ENCODE measurements at places on chromosomes 7 and 10.
A peak's percentile ranks its signal among the peaks of the same experiment; 100 is the strongest.

DNA sequence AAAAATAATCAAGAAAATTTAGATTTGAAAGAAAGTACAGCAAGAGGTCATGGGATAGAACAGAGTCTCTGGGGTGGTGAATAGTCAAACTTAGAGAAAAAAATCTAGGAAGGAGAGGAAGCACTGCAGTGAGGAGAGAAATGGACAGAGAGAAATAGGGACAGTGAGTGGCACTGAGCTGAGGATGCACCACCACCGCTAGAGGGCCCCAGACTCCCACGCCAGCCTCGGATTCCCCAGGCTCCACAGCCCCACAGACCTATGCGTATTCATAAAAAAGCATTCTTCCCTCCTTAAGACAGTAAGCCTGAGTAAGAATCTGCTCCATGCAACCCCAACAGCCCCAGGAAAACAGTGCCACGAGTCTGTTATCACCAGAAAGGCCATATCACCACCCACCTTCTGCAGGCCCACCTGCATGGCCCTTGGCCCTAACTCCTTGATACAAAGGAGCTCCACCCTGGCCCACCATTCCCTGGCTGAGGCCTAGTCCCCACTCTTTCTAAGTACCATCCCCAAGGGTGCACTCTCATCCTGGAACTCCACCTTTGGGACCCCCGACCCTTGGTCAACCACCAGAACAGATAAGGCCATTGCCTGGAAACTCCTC lies 91.0 kb downstream of the ALOX5 start:
- DNase-seq = peak; percentile 45

DNA sequence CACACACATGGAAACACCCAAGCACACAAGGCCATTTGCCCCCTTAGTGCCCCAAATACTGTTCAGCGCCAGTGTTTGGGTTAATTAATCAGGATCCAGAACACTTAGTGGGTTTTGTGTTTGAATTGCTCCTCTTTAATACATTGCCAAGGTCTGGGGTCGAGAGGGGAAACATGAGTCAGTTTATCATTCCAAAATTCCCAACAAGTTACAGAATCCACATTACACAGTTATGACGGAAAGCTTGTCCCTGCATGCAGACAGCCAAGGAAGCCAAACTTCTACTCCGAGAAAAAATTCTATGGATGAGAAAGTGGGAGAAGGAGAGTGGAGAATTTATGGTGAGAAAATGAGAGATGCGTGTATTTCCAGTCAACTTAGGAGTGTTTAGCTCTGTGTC lies 189.0 kb downstream of the NPSR1 start:
- no peak for DNase-seq

- DNase-seq = no peak
These were observed 857.3 kb upstream of the ZWINT start for GRCh38 chr10:57218382-57218781.

DNA sequence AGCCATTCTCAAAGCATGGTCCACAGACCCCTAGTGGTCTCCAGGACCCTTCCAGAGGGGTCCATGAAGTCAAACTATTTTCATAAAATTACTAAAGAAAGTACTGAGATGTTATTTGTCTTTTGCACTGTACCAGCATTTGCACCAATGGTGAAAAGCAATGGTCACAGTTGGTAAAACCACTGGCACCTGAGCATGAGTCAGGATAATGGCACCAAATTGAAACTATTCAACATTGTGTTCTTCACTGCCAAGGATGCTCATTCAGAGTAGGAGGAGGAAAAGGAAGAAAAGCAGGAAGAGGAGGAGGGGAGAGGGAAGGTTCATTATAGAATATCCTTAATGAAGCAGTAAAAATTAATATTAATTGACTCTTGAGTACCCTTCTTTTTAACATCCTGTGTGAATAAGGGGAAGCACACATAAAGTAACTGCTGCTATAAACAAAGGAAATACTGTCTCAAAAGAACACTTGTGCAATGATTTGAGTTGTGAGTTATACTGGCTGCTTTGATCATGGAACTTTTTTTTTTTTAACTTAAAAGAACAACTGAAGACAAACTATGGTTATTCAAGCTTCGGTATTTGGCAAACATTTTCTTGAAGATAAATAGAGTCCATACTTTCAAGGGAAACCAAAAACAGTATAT lies 60.2 kb downstream of the MPP7 start:
- DNase-seq = no peak

GRCh38 chr7:25870574-25870973 lies 281.4 kb upstream of the NFE2L3 start:
- no peak for DNase-seq

DNA sequence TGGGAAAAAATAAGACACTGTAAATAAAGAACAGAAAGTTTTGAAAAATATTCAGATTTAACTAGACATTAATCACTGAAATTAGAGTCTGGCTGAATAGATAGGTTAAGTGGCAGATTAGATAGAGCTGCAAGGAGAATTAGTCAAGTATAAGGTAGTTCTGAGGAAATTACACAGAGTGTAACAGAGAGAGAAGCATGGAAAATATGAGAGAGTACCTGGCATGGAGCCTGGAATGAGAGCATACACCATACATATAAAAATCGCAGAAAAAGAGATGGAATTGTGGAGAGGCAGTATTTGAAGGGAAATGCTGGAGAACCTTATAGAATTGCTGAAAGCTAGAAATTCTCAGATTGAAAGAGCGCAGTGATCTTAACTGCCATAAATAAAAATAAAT lies 46.9 kb downstream of the ZNRF2 start:
- no peak for DNase-seq

- no peak for DNase-seq
These were observed 92.3 kb downstream of the NKX6-2 start for GRCh38 chr10:132693676-132694075.

DNA sequence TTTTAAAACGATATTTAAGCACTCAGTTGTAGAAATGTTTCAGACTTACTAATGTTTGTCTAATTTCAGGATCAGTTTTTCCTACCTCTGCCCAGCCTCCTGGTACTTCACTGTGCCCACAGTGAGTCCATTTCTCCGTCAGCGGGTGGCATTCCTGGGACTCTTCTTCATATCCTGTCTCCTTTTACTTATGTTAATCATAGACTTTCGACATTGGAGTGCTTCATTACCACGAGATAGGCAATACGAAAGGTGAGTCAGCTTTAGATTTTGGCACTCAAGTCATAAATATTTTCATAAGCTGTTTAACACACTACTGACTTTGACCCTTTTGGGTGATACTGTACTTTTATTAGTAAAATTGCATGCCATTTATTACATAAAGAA lies 2.1 kb downstream of the ENTPD7 start:
- DNase-seq = no peak

GRCh38 chr10:105586451-105587098 lies 945.5 kb downstream of the SORCS3 start:
- DNase-seq = no peak

DNA sequence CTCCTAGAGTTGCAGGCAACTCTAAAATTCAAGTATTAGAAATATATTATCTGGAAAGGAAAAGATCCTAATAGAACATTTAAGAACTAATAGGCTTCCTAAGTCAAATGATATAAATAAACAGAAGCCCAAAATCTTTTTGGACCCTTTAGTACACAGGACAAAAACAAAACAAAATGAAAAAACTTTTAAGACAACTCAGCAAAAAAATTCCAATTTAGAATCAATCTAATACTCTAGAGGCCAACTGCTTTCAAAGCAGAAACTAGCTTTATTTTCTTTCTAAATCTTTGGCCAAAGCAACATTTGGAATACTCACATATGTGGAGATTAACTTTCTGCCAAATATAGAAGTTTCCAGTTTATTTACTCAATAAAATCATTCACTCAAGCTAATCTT lies 65.2 kb downstream of the CALCR start:
- DNase-seq = no peak

- DNase-seq = no peak
These were observed 50.8 kb downstream of the CXCL12 start for GRCh38 chr10:44334091-44334490.

GRCh38 chr7:51029701-51030191 lies 247.1 kb upstream of the GRB10 start:
- no peak for DNase-seq

DNA sequence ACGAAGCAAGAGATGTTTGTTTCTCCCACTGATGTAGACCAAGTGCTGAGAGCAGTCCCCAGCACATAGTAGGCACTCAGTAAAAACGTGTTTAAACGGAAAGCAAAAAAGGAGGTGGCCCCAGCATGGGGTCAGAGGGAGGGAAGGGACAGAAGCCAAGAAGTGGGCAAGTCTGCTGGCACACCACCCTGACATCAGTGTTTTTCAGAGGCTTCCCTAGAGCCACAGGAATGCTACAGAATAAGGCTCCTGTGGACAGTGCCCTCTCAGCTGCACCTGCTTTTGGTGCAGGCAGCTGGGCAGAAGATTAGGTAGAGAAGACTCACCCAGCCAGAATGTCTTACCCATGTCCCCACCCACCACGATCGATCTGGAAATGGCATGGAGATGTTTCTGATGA lies 8.3 kb upstream of the ANKRD1 start:
- no peak for DNase-seq

- DNase-seq = no peak
These were observed 176.2 kb downstream of the MGMT start for GRCh38 chr10:129643266-129643665.

DNA sequence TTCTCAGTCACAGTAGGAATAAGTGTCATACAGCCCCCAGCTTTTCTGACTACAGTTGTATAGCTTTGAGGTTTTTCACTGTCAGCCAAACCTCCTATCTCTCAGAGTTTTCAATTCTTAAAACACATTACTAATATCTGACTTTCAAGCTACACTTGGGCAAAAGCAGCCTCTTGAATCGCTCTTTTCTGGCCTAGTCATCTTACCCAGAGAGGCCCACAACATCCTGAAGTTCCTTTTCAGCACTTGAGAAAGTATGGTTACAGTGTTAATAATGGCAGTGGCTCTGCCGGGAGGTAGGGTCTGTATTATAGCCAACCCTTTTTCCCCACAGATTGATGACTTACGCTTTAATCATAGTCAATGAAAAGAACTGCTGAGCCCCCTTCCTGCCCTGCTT lies 181.0 kb downstream of the LRRC4 start:
- no peak for DNase-seq

GRCh38 chr7:112296432-112296831 lies 89.9 kb downstream of the ZNF277 start:
- no peak for DNase-seq
